ENCODE measurements at places on chromosomes 3 and 15.

DNA sequence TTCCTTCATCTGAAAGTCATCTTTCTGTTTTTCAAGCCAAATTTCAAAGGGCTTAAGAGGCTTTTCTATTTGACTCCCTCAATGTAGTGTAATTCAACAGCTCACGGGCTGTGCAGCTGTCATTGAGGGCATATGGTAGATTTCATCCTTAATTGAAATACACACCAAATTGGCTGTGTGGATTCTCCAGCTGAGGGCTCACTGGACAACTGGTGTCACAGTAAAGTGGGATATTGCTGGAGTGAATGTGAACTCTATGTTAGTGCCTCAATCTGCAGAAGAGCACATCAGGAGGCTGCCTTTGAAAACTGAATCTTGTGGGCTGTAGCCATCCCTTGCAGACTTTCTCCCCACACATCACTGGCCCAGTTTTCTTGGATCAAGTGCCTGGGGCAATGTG, 120.1 kb downstream of the GALK2 start:
- no peak for DNase-seq

DNA sequence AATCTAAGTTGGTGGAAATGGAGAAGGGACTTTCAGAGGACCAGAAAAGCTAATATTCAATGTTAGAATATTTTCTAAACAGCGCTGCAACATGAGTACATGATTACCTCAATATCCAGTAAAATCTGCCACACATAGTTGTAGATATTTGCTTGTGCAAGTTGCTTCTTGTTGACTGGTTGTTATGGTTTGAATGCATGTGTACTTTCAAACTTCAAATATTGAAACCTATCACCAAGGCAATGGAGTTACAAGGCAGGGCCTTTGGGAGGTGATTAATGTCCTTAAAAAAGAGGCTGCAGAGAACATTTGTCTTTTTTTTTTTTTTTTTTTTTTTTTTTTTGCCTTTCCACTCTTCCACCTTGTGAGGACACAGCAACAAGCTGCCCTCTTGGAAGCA, 49.9 kb downstream of the TMCO5A start:
- DNase-seq, result no peak

GRCh38 chr15:56815247-56815646, 81.9 kb upstream of the ZNF280D start:
- DNase-seq, result no peak

- peak; percentile 45 for DNase-seq
Observed at GRCh38 chr3:53153980-53154379, 7.0 kb upstream of the PRKCD start.

DNA sequence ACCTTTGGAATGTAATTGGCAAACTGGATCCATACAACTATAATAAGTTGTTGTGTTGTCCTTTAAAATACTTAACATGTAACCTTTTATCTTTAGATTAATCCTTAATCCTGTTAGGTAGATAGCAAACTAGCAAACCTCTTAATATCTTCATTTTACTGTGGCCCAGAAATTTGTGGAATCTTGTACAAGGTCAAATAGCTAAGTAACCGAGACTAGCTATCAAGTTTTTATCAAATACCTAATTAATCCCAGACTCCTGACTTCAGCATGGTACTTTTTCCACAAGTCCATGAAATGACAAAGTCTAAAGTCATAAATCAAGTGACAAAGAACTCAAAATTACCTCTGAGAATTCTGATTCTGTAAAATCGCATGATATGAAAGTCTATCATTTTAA, 4.4 kb downstream of the GATM start:
- DNase-seq, result no peak

DNA sequence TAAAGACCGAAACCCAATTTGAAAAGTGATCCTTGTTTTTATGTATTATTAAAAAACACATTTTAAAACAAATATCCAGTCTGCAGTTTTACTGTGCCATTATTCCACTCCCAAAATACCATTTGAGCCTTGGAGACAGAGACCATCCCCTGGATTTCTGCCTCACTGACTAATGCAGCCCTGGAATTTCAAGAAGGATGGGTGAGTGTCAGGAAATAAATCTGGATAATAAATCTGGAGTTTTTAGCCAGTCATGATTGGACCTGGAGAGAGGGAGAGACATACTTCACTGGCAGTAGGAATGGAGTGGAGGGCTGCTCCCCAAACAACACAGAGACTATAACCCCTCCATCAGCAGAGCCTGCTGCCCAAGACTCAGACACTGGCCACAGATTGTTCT, 123.3 kb downstream of the MYLK start:
- peak; percentile 66 for DNase-seq

DNA sequence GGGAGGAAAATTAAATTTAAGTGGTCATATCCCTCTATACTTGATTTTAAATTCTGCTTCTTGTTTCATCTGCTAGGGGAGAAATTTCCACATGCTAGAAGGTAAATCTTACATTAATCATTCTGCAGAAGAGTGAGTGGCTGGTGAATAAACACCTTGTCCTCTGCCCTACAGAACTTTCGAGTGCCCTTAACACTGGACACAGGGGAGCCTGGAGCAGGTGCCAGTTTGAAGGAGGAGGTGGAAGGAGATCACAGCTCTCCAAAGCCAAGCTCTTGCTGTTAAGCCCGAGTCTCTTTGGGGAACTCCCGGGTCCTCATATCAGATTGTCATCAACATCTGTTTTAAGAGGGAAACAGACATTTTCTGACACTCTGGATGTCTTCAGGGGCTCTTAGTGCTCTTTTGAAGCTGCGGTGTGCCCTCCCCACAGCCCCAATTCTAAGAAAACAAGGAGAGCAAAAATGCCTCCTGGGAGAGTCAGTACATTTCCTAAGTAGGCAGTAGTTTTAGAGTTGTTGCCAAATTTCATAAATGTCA, 31.3 kb downstream of the LAMP3 start:
- no peak for DNase-seq

DNA sequence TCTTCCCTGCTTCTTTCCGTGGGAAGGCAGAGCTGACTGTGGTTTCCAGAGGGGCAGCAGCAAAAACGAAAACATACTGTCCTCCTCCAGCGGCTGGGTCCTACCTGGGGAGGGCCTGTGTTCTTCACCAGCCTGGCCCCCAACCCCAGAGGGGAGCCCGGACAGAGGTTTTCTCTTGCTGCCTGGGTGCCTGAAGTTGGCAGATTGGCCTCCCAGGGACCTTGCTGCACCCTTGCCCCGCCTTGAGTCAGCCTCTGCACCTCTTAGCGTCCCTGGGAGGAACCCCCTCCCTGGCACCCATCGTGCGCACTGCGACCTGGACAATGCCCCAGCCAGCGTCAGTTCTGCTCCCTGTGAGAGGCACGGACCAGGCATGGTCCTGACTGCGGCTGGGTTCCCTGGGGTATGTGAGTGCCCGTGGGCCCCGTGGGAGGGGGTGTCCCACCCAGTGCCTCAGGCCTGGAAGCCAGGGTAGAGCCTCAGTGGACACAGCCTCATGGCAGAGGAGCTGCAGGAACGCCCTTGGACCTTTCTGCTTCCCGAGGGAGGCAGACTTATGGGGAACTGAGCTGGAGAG, 56.8 kb upstream of the PRR23E start:
- DNase-seq, result no peak

DNA sequence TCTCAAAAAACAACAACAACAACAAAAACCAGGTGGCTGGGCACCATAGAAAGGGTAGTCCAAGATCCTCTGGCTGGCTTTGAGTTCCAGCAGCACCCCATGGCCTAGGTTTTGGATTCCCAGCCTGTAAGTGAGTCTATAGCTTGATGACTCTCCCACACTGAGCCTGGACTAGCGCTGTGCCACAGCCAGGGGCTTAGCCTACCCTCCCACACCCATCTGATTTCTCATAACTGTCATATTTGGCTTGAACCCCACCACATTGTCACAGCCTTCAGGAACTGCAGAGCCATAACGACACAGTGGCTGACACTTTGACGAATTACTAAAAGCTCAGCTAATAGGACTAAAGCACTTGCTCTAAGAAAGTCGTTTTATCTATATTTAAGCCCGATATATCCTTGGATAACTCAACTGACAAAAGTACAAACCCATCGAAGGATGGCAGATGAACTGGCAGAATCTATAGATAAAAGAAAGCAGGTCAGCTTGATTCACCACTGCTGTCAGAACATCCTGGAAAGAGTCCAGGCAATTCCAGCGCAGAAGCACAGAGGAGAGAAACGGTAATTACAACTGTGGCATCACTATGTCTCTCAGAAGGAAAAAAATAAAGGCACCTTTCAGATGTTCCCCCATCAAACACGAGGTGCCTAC, 62.1 kb downstream of the HOMER2 start:
- peak; percentile 45 for DNase-seq

- no peak for DNase-seq
Observed at GRCh38 chr3:58358092-58358491, 25.4 kb downstream of the PXK start.

DNA sequence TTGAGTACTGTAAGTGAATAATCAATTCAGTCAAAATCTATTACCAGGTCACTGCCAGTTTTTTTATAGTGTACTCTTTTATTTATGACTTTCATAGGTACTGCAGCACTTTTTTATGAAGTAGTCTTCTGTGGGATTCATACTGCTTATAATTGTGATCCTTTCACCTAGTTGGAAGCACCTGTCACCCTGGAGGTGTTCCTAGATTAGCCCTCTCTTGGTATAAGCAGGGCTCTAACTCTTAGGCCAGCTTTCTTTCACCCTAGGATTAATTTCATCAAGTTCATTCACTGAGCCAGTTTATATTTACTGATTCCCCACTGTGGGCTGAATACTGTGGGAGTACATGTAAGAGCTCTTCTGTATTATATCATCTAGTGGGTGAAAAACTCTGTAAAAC, 65.9 kb upstream of the MLF1 start:
- no peak for DNase-seq

GRCh38 chr15:101660005-101660404, 7.8 kb upstream of the TM2D3 start:
- no peak for DNase-seq

DNA sequence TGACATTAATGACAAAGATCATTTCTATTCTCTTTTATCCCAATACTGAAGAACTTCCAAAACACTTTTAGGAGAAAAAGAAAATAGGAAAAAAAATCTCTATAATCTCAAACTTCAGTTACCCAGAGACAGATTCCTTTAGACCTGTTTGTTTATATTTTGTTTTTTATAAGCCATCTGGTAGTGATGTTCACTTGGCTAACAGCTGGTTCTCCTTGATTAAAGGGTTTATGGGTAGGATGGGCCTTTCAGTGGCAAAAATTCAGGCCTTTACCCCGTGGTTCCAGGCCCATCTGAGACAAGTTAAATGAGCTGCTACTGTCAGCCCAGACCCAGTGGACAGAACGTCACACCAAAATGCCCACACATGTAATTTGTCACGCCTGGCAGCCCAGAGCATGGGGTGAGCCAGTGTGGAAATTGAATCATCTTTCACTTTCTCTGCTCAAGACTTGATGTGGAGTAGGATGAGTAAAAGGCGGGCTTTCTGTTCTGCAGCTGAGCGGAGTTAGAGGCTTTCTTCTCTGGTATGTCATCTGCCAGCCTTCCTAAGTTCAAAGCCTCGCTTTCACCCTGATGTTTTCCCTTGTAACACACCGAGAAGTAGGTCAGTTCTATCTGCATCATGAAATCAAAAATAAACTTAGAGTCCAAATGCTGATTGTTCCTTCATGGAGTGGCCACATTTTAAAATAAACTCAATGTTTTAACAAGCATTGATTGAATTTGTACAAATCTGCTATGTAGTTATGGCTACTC, 62.5 kb upstream of the SKOR1 start:
- peak; percentile 12 for DNase-seq

GRCh38 chr3:125207949-125208568, 4.5 kb downstream of the SLC12A8 start:
- no peak for DNase-seq

GRCh38 chr15:62988701-62989100, 53.8 kb upstream of the TPM1 start:
- DNase-seq, result no peak

DNA sequence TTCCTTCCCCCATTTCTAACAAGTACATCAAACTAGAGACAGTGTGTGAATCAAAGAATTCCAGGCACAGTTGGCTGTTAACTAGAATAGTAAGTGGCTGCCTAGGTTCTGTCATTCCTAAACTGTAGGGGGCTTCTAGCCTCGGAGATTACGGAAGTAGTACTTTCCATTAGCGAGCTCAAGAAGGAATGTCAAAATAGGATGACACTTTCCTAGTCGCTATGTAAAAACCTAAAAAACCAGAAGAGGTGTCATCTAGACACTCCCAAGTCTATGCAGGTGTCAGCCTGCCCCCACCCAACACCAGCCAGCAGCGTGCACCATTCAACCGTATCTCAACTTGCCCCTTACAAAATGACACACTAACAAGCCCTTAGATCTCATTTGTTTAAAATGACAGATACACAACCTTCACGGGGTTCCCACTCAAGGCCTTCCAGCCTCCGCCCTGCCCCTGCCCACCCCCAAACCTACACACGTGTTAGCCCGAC, 874 bp downstream of the INO80 start:
- peak; percentile 29 for DNase-seq

GRCh38 chr15:100683434-100683833, 81.0 kb downstream of the ASB7 start:
- no peak for DNase-seq

- no peak for DNase-seq
Observed at GRCh38 chr3:95508124-95508523, 1306.3 kb upstream of the EPHA6 start.

GRCh38 chr3:72951259-72951722, 45.3 kb upstream of the PPP4R2 start:
- no peak for DNase-seq

DNA sequence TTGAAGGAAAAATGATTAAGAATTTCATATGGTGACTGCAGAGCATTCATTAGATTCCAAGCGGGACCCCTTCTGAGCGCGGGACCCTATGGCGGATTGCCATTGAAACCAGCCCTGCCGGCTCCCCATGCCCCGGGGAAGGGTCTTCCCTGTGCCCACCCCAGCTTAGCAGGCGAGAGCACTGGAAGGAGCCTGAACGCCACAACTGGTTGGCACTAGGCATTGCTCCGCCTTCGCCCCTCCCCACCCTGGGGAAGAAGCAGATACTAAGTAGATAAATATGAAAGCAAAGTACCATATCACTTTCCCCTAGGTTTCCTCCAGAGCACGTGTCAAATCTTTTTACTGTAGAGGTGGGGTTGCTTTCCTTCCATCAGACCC, 70.7 kb downstream of the CYP19A1 start:
- DNase-seq, result peak; percentile 6

DNA sequence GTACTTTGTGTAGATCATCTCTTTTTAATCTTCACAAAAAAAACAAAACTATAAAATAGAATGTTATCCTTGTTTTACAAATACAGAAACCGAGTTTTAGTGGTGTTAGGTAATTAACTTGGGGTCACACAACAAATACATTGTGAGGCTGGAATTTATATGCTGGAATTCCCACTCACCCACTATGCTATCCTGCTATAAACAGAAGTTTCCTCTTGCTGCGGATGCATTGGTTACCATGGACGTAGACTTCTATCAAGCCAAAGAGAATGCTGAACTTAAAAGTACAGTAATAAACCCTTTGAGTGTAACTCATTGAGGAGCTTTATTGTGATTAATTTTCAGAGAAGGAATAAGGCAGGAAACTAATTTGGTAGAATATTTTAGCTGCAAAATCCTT, 9.2 kb downstream of the SNAP23 start:
- no peak for DNase-seq

GRCh38 chr15:79082363-79083070, 8.1 kb downstream of the RASGRF1 start:
- no peak for DNase-seq

GRCh38 chr15:28991236-28992171, 105.7 kb downstream of the APBA2 start:
- DNase-seq, result no peak
